ENCODE measurements at places on chromosomes 1 and 21.

DNA sequence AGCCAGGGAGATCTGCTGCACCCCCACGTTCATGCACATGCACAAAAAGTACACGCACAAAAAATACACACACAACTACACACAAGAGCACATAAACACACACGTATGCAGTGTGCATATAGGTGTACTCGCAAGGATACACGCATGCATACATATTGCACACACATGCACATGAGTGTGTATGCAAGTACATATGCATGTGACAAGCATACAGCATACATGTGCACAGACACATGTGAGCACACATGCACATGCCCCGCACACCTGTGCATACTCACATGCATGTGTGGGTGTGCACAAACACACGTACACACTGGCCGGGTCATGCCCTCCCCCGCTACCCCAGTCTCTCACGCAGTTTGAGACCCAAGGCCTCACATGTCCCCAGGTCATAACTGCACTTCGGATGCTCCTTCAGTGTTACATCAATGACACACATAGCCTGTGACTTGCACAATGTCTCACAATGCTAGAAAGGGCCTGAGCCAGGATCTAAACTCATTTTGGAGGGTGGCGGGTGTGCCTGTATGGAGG lies 52.6 kb downstream of the FOXO6 start:
- no peak for DNase-seq

DNA sequence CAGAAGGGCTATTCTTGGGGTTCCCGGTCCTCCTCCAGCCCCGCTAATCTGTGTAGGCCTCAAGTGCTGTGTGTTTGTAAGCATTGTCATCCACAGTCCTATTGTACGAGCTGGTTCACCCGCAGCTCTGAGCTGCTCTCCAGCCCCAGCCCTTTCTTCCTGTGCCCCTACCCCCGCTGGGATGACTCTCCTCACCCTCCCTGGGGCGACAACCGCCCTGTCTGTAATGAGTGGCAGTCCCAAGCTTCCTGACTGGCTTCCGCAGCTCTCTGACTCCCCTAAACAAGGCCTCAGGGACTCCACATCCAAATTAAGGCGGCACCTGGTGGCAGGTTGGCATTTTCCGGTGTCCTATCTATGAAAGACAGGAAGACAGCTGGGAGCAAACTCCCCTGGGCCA lies 45.8 kb downstream of the TFF3 start:
- DNase-seq: no peak

- no peak for DNase-seq
Observed at GRCh38 chr1:26537951-26538352, 8.4 kb downstream of the RPS6KA1 start.

DNA sequence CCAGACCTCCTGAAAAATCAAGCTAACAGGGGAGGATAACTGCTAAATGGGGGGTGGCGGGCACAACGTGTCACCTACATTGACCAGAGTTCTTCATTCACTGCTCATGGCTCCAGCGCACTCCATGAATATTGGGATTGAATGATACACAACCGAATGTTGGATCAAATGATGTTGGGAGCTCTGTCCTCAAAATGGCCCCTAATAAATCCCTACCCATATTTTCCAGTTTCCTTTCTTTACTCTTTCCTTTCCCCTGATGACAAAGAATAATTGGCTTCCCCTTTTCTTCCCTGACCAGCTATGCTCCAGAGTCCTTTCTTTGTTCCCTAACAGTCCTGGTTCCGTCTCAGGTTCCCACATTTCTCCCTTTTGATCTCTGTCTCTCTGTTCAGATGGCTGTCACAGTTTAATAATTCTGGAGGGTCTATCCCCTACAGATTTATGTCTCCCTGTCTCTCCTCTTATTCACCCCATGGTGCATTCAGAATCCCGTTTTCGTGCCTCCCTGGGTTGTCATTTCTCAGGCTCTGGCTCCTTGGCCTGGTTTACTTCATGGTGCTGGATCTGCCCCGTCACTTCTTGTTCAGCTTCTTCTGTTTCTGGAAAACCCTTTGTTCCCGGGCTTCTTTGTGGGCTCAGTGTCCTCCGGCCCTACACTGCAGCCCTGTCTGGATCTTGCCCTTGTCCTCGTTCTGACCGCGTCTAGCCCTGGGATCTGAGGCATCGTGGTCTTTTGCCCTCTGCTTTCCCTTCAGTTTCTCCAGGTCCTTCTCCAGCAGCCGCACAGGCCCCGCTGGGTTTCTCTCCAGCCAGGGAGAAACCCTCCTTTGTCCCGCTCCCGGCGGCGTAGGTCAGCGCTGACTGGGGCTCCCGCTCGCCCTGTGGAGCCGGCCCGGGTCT lies 78.3 kb downstream of the NDUFS5 start:
- peak; percentile 54 for DNase-seq

DNA sequence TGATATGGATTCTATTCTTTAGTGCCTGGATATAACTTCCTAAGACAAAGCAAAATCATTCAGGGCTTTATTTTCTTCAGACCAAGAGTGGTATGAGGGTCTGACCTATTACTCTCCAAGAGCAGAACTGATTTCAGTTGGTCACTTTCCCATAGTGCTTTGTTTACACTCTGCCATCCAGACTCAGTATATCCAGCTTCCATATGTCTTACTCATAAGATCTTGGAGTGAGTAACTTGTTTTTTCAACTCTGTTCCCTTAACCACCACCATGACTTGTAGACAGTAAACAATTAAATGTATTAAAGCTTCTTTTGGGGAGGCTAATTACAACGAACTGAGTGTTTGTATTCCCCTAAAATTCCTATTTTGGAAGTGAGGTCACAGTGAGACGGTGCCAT lies 83.4 kb downstream of the USP24 start:
- peak; percentile 77 for DNase-seq

DNA sequence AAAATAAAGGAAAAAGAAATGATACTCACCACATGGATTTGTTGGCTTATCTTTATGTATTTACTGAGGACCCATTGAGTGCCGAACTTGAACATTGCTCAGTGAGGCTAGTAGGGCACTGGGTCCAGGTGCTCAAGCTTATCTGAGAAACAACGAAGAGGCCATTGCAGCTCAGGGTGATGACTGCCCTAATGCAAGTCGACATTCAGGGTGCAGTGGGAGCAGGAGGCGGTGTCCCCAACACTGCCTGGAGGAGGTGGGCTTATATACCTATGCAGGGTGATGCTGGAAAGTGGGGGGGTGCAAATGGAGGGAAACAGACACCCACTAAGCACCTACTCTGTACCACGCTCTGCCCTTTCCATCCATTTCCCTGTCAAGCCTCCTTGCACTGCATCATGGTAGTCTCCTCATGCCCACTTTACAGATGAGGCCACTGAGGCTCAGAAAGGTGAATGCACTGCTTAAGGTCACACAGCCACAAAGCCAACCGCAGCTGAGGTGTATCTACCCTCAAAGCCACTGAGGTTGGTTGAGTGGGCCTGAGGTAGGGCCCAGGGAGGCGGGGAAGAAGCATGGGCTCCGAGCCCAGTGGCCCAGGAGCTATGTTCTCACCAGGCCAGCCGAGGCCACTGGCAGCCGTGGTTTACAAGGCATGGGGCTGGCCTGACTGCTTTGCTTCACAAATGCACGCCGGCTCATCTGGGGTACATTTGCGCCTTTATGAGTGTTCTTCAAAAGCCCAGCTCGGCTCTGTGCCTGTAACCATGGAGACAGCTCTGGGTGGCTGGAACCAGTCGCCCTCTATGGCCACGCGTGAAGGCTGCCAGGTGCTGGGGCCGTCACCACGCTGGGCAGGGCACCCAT lies 103.8 kb downstream of the EPHB2 start:
- DNase-seq: no peak

GRCh38 chr1:107545056-107545577 lies 404.3 kb downstream of the NTNG1 start:
- no peak for DNase-seq

DNA sequence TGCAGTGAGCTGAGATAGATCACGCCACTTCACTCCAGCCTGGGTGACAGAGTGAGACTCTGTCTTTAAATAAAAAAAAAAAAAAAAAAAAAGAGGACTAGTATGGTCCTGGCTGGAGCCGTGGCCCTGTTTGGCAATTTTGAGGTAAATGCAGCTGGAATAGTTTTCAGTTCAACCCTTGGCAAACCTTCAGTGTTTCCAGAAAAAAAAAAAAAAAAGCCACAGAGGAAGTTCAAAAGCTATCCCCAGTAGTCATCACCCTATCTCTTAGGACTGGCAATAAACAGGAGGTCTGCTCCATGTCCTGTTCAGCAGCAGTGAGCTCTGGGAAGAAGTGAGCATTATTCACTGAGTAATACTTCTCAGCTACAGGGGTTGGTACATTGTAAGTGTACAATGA lies 56.8 kb upstream of the ERRFI1 start:
- no peak for DNase-seq

GRCh38 chr1:29753244-29753643 lies 516.9 kb downstream of the PTPRU start:
- DNase-seq: no peak

GRCh38 chr1:60262701-60263100 lies 189.1 kb upstream of the C1orf87 start:
- DNase-seq: no peak
